ENCODE measurements at places on chromosomes 11 and 22.

- DNase-seq: no peak
Measured at GRCh38 chr22:34903416-34903815, 162.5 kb upstream of the ISX start.

GRCh38 chr11:74006743-74007304 is 2.1 kb downstream of the UCP3 start:
- no peak for DNase-seq

DNA sequence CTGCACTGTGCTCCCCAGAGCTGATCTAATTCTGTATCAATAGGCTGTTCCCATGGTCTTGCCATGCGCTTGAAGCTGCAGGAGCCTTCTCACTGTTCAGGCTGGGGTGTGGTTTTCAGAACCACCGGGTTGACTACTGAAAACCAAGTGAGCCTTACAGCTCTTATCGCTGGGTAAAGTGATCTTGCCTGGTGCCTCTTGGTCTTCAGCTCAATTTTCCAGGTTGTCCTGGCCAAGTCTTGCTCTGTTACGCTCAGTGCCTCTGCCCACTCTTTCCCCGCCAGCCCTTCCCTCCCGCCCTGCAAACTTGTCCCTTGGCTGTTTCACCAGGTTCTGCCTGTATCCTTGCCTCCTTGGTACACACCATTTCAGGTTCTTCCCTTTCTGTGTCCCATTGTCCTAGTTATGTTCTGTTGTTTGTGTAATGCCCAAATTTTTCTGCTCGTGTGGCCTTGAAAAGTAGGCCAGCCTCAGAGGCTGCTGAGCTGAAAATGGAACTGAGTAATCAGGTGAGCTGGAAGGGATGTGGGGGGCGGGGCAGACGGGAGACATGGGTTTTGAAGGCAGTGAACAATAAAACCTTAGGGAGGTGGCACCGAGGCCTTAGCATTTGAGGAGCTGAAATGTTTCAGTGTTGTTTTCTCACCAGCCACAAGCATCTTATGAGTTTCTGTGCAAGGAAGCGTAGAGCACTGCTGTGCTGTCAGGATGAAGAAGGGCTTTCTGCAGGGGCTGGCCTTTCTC is 11.2 kb downstream of the PEX26 start:
- DNase-seq: no peak

GRCh38 chr11:19558189-19558986 is 154.2 kb upstream of the NAV2 start:
- peak; percentile 76 for DNase-seq

GRCh38 chr11:132062031-132062430 is 691.6 kb downstream of the NTM start:
- DNase-seq: no peak

All from NCI-H1092 treated with DMSO at 0.1 percent for 48 hours (cell line).